NCI-H2029 (cell line): ENCODE measurements at places on chromosomes 6 and 20.
A peak's percentile ranks its signal among the peaks of the same experiment; 100 is the strongest.

- no peak for DNase-seq
Observed at GRCh38 chr6:8944548-8944947, 509.2 kb upstream of the SLC35B3 start.

- no peak for DNase-seq
Observed at GRCh38 chr6:22294301-22294700, 2.5 kb downstream of the PRL start.

- DNase-seq: no peak
Observed at GRCh38 chr6:33205191-33206026, 954 bp downstream of the HSD17B8 start.

DNA sequence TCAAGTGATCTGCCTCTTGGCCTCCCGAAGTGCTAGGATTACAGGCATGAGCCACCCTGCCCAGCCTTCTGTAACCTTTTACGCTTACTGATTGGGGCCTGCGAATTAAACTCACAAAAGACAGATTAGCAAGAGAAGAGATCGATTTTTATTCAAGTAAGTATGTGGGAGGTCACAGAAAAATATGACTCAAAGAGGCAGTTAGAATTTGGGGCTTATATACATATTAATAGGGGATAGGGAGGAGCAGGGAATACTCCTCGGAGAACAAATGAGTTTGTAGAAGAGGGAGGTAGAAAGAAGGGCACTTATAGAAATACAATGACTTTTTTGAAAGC is 78.9 kb downstream of the CD24 start:
- no peak for DNase-seq

DNA sequence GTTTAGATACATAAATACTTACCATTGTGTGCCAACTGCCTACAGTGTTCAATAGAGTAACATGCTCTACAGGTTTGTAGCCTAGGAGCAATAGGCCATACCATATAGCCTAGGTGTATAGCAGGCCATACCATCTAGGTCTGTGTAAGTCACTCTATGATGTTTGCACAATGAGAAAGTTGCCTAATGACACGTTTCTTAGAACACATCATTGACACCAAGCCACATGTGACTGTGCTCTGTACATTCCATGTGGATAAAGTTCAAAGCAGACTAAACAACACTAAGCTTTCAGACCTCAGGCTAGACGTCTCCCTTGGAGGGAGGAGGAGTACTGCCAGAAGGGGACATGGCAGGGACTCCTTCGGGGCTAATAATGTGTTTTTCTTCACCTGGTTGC is 93.6 kb downstream of the KIF16B start:
- no peak for DNase-seq

DNA sequence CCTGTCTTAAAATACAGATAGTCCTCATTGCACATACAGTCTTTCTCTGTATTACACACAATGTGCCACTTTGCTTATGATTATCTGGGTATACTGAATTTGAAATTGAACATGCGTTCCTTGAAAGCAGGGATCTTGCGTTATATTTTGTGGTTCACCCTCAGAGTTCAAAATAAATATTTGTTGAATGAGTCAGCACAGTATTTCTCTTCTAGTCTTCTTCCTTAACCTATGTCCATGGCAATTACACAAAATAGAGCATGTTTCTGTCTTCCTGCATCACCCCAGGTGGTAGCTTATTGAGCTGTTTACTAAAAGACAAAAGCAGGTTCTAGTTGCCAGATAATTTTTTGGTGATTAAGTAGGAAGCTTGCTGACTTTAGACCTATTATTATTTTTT is 272.9 kb upstream of the FERMT1 start:
- peak; percentile 84 for DNase-seq

- DNase-seq: no peak
Observed at GRCh38 chr6:41655646-41656001, 17.4 kb downstream of the MDFI start.

DNA sequence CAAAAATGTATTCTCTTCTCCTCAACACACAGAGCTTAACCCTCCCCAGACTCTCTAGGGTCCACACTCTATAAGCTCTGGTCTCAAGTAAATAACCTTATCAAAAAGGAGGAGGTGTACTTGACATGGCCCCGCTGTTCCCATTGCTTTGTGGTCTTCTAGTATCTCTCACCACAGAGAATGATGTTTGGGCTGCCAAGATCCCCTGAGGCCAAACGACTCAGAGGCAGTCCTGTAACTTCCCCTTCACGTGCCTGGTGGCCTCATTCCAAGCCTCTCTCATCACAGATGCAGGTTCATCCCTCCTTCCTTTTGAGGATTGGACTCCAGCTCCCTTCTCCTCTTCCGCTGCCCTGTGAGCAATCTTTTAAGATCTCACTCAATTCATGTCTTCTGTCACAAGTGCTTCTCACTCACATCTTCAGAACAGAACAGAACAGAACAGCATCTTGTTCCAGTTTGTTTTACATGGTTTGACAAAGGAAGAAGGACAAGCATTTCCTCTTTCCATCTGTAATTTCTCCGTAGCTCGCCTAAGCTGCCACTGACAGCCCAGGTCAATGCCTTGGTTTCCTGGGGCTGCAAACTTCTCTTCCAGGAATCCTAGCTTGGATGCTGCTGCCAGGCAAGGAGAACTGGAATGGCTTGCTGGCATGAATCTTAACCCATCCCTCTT is 541.5 kb downstream of the CD83 start:
- no peak for DNase-seq

GRCh38 chr20:40807821-40808170 is 118.8 kb upstream of the MAFB start:
- DNase-seq: no peak
